ENCODE measurements at places on chromosomes 16 and 17. TPM values are rescaled to one million over a fixed set of nuclear protein-coding genes. Genes with fewer than 3 reads are reported as not detected.
A peak's percentile ranks its signal among the peaks of the same experiment; 100 is the strongest.

RAC3 gene
- total RNA-seq, result 8.2 TPM

RGS11 gene
- 3.9 TPM for total RNA-seq

DNA sequence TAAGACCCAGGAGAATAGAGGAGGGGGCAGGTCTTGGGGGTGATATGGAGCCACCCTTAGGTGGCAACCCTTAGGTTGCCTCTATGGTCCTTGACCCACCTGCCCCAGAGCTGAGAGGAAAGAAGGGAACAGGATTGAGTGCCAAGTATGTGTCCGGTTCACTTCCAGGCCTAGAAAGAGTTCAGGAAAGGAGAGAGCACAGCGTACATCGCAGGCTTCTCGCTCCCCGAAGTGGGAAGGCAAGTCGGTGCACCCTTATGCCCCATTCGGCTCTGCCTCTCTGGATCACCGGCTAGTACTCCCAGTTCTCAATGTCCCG lies 631 bp downstream of the SP6 start:
- no peak overlapping the region for H3K27ac ChIP-seq
- no peak for DNase-seq
- H3K4me1 ChIP-seq, result peaks cover 41% of the 10 kb centered on the region
- H3K4me3 ChIP-seq, result no peak overlapping the region
- H3K27me3 ChIP-seq, result peaks cover 64% of the 10 kb centered on the region
- H3K36me3 ChIP-seq, result no peaks in the 10 kb centered on the region

DNA sequence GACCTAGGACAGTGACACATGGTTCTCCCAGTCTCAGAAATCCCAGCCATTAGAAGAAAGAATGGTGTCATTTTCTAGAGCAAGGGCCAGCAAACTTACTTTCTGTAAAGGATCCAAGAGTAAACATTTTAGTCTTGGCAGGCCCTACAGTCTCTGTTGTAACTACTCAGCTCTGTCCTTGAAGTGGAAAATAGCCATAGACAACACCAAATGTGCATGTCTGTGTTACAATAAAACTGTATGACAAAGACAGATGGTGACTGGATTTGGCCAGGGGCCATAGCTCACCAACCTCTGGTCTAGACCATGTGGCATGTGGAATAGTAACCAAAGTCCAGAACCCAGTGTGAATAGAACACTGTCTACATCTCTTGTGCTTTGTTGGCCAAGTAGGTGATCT lies 286.5 kb downstream of the HS3ST4 start:
- no peaks in the 10 kb centered on the region for H3K4me1 ChIP-seq
- no peaks in the 10 kb centered on the region for H3K27me3 ChIP-seq
- no peak overlapping the region for H3K4me3 ChIP-seq
- no peaks in the 10 kb centered on the region for H3K36me3 ChIP-seq

DNA sequence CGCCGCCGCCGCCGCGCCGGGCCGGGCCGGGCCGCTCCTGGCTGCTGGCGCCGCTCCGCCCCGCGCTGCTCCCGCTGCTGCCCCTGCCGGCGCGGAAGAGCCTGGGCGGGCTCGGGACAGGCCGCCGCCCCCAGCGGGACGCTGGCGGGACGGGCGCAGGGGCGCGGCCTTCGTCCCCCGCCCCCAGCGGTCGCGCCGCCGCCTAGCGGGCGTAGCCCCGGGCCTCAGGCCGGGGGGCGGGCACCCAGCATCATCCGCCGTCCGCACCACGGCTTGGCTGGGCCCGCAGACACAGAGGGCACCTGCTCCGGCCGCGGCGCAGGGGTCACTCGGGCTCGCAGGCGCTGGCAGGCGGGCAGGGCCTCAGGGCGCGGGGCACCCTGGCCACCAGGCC lies at the start of gene AMFR:
Gene AMFR (minus strand): TSS at position 107 of the 394 bp plus-strand sequence. CDS start 218 bp downstream, outside the sequence.
- peak; percentile 89 for DNase-seq
- H3K27ac ChIP-seq, result peak within 1 kb of the TSS; percentile 94
- peaks cover 6% of the 10 kb centered on the region for H3K4me1 ChIP-seq
- peak within 1 kb of the TSS; percentile 94 for H3K4me3 ChIP-seq

GRCh38 chr17:17590883-17591354 lies 589 bp downstream of the PEMT start:
- no peak for DNase-seq
- H3K27me3 ChIP-seq, result no peaks in the 10 kb centered on the region
- peaks cover 33% of the 10 kb centered on the region for H3K4me1 ChIP-seq
- peak overlapping the region; percentile 46 for H3K4me3 ChIP-seq

DNA sequence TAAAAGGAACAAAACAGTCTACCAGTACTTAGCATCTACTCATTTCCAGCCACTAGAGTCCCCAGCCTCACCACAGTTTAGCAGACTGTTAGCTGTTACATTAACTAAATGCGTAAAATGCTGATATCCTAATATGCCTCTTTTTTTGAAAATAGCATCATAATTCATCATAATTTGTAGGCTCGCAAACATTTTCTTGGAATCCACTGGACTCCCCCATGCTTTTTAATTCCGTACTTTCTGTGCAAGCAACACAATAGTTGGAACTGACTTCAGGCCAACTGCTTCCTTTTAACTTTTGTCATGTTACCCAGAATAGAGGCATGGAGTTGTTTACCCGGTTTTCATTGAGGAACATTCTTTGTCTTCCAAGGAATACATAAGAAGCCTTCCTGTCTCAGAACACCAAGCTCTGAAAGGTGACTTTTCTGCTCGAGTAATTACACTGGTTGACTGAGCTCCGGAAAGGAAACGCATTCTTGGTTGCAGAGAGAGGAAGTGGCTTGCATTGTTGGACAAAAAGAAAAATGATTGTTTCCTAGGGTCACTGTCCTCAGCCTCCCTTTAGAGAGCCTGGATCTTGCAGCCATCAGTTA lies 30.9 kb upstream of the SEC14L1 start:
- H3K27ac ChIP-seq, result peak overlapping the region; percentile 89
- no peaks in the 10 kb centered on the region for H3K36me3 ChIP-seq
- no peaks in the 10 kb centered on the region for H3K27me3 ChIP-seq
- no peak overlapping the region for H3K4me3 ChIP-seq
- DNase-seq, result peak; percentile 81
- H3K4me1 ChIP-seq, result no peaks in the 10 kb centered on the region

DNA sequence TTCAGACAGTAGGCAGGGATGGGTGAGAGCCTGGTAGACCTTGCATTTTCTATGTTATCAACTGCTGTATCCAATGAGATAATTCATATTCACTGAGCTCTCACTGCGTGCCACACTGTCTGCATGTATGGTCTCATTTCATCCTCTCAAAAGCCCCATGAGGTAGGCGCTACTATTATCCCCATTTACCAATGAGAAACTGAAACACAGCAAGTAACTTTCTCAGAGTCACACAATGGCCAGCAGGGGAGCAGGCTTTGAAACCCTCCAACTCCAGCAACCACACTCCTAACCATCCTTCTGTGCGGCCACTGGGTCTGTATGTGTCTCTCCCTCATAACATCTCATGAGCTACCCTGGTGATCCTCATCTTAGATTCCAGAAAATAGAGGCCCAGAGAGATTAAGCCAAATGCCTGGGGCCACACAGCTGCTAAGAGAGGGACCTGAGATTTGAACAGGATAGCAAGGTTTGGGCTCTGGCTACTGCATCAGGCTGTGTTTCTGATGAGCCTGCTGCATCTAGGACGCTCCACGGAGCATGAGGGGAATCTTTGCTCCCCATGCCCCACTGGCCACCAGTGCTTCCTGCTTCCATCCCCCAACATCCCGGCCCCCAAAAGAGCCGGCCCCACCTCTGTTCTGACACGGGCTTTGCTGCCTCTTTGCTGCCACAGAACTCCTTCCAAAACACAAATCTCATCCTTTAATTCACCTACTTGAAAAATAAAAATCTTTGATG lies 3.2 kb downstream of the CCR7 start:
- H3K27me3 ChIP-seq, result no peaks in the 10 kb centered on the region
- no peaks in the 10 kb centered on the region for H3K4me1 ChIP-seq
- DNase-seq, result no peak
- no peak overlapping the region for H3K4me3 ChIP-seq
- no peaks in the 10 kb centered on the region for H3K36me3 ChIP-seq

- H3K4me1 ChIP-seq, result peaks cover 3% of the 10 kb centered on the region
- H3K27ac ChIP-seq, result no peak overlapping the region
- H3K36me3 ChIP-seq, result no peaks in the 10 kb centered on the region
- H3K4me3 ChIP-seq, result no peak overlapping the region
- no peak for DNase-seq
- peaks cover 6% of the 10 kb centered on the region for H3K27me3 ChIP-seq
Measured at GRCh38 chr16:15810411-15810810, 46.4 kb downstream of the MYH11 start.

DNA sequence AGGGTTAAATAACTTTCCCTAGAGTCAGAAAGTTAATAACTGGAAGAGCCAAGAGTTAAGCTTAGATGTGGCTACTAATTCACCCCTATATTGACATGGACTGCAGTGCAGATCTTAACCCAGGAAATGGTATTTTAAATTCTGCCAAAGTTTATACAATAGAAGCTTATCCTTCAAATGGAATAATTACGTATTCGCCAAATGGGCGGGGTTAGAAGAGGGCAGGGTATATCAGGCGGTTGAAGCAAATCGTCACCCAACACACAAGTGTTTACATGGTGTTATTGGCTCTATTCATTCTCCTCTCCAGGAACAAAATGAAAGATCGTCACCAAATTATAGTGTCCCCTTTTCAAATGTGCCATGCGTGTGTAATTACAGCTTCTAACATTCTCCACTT lies 182.7 kb downstream of the PRKCB start:
- H3K4me3 ChIP-seq, result no peak overlapping the region
- no peak overlapping the region for H3K27ac ChIP-seq
- DNase-seq, result no peak
- H3K36me3 ChIP-seq, result peaks cover 2% of the 10 kb centered on the region
- no peaks in the 10 kb centered on the region for H3K4me1 ChIP-seq

- H3K4me3 ChIP-seq, result no peak overlapping the region
- H3K36me3 ChIP-seq, result peaks cover 5% of the 10 kb centered on the region
- no peak for DNase-seq
- no peaks in the 10 kb centered on the region for H3K4me1 ChIP-seq
- H3K27me3 ChIP-seq, result no peaks in the 10 kb centered on the region
Measured at GRCh38 chr16:74501484-74502478, 80.5 kb upstream of the CLEC18B start.

- no peaks in the 10 kb centered on the region for H3K4me1 ChIP-seq
- peaks cover 32% of the 10 kb centered on the region for H3K36me3 ChIP-seq
- no peaks in the 10 kb centered on the region for H3K27me3 ChIP-seq
- no peak overlapping the region for H3K27ac ChIP-seq
- no peak for DNase-seq
Measured at GRCh38 chr17:44865931-44866330, 18.2 kb downstream of the HIGD1B start.

Data from lung (tissue), 17 donors.